ENCODE measurements at places on chromosomes 1 and 21.
A peak's percentile ranks its signal among the peaks of the same experiment; 100 is the strongest.

DNA sequence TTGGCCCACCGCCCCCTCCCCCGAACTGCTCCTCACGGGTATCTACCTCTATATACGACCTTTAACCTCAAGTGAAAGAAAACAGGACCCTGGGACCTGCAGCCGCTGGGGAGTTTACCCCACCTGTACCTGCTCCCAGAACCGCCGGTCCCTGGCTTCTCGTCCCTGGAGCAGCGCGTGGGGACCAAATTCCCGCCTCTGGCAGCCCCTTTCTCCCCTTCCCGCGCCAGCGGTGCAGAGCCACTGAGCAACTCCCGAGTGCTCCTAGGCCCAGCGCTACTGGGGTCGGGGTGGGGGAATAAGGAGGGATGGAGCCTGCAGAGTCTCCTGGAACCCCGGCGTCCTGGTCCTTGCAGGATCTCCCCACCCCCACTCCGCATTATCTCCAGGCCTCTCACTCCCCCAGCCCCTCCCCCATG lies 1.6 kb downstream of the SYT6 start:
- DNase-seq = no peak

- DNase-seq = no peak
These were observed 80.3 kb downstream of the TENT5C start for GRCh38 chr1:117685936-117686806.

DNA sequence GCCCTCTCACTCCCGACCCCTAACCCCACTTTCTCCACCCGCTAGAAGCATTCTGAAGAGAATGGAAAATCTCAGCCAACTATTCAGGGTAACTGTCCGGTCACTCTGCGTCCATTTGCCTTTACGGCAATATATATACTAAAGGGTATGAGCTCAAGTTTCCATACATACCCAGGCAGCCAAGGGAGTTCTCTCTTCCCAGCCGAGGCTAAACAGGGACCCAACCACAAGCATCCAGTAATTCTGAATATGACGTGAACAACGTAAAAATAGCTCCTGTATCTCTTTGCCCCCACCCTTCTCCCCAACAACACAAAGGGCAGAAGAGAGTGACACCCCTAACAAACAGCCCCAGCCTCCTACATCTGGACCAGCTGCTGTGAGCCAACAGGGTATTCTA lies 67.7 kb downstream of the SSBP3 start:
- DNase-seq = no peak

DNA sequence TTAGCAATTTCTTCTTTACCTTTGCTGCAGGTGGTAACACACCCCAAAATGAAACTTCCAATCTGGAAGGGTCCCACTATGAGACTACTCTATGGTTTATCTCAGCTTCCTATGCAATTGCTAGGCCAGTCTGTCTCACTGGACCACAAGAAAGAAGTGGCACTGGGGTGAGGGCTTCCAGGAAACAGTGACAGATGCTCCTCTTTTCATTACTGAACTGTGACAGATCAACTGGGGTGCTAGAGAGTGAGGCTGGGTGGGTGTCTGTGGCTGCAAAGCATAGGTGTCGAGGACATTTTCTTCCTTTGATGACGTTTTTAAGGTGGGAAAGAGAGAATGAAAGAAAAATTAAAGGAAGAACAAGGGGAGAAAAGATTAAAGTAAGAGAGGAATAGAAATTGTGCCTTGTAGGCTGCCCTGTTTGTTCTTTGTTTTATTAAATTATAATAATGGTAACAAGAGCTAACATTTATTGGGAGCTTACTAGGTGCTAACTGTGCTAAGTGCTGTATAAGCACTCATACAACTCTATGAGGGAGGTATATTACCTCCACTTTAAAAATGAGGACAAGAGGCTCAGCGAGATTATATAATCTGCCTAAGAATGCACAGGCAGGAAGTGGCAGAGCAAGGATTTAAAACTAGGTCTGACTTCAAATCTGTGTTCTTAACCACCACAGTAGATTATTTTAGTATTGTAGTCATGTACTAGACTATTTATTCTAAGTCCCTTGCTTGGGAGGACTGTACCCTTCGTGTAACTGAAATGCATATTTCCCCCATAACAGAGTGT lies 27.8 kb upstream of the DMRTA2 start:
- DNase-seq = no peak

GRCh38 chr1:154348429-154349076 lies 23.2 kb downstream of the ATP8B2 start:
- peak; percentile 15 for DNase-seq
